Jurkat, Clone E6-1 (cell line): ENCODE measurements at places on chromosomes 12 and 14.

DNA sequence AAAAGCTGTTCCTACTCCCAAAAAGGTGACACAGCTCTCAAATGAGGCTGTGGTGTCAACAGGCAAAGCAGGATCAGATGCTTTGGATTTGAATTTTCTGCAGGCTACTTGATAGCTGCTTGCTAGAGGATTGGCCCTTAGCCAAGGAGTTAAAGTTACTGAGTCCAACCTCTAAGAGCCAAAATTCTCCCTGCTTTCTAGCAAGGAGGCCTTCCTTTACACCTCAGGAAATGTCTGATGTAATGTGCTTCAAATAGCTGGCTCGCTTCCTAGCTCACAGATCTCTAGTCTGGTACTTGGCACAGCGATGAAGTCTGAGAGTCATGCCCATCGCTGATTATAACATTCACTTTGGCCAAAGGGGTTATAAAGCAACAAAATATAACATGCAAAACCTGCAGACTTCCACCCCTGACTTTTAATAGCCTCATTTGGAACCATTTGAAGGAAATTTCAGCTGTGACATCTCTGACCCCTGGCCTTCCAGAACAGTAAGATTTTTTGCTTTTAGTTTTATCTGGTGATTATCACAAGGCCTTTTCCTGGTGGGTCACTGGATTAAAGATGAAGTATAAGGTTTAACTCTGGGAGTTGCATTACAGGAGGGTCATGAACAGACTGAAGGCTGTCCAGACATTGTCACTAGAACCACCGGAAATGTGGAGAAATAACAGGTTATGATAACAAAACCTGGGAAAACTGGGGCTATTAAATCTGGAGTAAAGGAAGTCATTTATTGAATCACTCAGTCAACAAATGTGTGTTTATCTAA is 189.7 kb downstream of the EPS8 start:
- no peak for DNase-seq

GRCh38 chr12:131281016-131281415 is 327.3 kb downstream of the ADGRD1 start:
- DNase-seq, result no peak

DNA sequence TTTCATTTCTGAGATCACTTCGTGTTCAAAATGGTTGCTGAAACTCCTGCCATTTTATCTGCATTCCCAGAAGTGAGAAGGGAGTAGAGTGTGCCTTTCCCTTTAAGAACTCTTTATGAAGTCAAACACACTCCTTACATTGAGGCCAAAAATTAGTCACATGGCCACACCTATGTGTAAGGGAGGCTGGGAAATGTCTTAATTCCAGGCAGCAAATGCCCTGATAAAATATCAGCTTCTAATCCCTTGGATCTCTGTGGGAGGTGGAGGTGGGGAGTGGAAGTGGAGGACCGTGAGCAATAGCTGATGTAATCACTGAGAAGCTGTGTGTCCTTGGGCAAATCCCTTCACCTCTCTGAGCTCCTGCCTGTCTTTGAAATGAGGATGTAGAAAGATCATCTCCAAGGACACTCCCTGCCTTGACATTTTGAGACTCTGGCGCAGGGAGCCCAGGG is 22.7 kb upstream of the ANKRD9 start:
- DNase-seq, result no peak

- no peak for DNase-seq
Measured at GRCh38 chr14:23284654-23285529, 1.0 kb downstream of the HOMEZ start.

GRCh38 chr14:78130356-78130755 is 39.8 kb upstream of the NRXN3 start:
- DNase-seq, result no peak

- DNase-seq, result no peak
Measured at GRCh38 chr12:93184672-93185368, 192.9 kb upstream of the NUDT4 start.

DNA sequence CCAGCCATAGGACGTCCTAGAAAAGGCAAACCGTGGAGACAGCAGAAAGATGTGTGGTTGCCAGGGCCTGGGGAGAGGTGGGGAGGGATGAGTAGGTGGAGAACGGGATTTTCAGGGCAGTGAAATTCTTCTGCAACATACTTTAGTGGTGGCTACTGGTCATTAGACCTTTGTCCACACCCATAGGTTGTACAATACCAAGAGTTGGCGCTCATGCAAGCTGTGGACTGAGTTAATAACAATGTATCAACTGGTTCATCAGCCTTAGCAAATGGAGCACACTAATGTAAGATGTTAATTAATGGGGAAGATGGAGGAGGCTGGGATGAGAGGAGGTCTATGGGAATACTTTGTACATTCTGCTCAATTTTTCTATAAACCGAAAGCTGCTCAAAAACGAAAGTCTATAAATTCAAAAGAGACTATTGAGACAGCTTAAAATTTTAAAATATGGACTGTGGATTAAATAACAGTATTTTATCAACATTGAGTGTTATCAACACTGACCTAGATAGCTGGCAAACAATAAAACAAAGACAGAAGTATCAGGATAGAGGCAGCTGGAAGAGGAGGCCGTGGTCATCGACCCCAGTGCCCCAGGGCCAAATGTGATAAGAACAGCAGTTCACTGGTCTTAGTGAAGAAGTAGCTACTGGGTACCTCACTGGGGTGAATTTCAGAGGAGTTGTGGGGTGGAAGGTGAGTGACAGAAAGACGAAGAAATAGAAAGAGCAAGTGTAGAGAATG is 90.9 kb downstream of the SYNE3 start:
- DNase-seq, result no peak

- DNase-seq, result no peak
Measured at GRCh38 chr14:62710811-62711210, 334.4 kb downstream of the KCNH5 start.

GRCh38 chr12:79537675-79538074 is 153.1 kb downstream of the PAWR start:
- DNase-seq, result no peak

- no peak for DNase-seq
Measured at GRCh38 chr12:132547205-132547740, 57.3 kb downstream of the FBRSL1 start.

DNA sequence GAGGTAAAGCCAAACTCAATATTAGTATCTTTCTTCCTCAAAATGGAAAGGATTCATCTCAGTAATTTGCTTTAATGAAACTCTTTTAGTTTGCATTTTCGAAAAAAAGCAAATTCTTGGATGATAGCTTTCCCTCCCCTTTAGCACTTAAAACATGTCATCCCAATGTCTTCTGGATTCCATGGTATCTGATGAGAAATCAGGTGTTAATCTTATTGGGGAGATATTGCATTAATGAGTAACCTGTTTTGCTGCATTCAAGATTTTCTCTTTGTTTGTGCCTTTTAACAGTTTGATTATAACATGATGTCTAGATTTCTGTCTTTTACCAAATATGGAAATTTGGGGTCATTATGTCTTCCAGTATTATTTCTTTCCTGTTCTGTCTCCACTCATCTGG is 405.1 kb upstream of the FOXG1 start:
- DNase-seq, result no peak

DNA sequence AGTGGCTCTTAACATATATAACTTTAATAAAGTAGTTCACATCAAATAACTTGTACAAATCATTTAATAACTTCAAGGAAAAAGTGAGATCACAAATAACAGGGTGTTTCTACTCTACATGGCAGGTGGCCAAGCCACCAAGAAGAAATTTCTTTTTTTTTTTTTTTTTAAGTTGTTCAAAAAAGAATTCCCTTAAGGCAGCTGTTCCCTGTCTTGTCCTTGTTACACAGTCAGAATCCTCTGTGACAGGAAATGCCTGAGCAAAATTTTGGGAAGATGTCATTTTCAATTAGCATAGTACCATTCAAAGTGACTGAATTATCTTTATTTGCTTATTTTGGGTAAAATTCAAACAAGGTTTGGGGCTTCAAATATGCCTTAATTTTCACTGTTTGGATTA is 79.4 kb downstream of the LIN7A start:
- DNase-seq, result no peak

GRCh38 chr12:101740566-101740965 is 1.3 kb upstream of the SYCP3 start:
- DNase-seq, result no peak

GRCh38 chr14:105430042-105430441 is 10.4 kb downstream of the MTA1 start:
- no peak for DNase-seq

GRCh38 chr12:112855375-112855774 is 51.4 kb upstream of the OAS1 start:
- no peak for DNase-seq

DNA sequence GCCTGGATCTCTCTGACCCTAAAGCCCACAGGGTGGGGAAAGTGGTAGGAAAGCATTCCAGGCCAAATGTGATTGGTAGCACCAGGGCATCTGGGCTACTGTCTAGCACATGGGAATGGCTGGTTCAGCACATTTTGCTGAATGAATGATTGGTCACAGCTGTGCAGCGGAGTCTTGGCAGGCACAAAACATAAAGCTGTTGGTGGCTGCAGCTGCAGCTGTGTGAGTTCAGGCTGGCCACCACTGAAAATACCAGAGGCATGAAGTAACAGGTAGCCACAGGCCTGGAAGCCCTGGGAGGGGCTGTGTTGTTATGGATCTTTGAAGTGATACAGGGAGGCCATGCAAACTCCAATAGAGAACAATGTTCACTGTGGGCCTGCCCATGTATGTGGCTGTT is 72.7 kb downstream of the MYRFL start:
- no peak for DNase-seq

DNA sequence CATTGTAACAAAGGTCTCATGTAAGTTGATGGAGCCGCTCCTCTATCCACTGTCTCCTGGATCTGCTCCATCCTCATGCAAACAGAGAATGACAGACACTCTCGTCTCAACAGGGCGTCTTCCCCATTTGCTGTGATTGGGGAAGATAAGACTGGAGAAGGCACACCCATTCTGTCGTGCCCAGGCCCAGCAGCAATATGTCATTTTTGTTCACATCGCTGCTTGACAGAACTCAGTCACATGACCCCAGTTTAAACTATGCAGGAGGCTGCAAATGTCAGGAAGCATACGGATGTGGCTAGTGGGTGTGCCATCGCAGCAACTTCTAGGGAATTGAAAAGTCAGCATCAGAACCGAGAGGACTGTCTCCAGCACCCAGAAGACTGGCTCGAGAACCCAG is 290.5 kb downstream of the TMEM132D start:
- no peak for DNase-seq

DNA sequence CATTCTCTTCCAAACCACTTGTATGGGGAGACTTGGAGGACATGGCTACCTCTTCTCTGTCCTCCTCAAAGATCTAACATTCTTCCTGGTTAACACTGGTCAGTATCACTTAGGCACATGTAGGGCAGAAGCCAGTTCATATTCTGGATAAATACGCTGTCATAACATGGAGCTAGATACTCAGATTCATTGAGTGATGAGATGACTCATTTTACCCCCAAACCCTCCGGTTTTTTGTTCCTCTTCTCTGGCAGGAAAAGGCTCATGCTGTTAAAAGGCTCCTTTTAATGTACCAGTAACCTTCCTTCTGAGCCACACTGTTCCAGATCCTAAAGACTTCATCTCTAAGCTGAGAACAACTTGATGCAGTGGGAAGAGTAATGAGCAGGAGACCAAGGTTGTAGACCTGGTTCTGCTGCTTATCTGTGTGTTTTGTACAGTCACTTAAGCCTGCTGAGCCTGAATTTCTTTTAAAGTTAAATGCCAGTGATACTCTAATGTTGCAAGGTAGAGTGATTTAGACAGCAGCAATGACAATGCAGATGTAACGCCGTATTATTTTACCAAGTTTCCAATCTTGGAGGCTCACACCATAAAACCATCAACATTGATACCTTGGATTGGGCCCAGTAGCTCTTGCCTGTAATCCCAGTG is 57.3 kb upstream of the ELK3 start:
- no peak for DNase-seq

GRCh38 chr14:103762036-103762435 is 46.4 kb downstream of the ZFYVE21 start:
- DNase-seq, result no peak

DNA sequence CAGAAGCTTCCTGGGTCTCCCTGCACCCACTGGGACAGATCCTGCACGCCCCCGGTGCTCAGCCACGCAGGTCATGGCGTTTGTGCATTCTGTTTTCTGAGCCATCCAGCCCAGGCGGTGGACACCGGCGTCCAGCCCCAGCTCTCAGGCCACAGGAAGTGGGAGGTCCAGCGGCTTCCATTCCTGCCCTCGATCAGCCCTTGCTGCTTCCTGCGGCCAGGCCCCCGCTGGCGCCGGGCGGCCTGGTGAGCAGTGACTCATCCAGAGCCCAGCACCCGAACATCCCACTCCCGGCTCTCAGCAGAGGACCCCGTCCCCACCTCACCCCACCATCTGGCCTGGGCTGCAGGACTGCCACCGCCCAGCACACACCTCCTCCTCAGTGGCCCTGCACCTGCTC is 18.0 kb upstream of the NUDT14 start:
- no peak for DNase-seq

- no peak for DNase-seq
Measured at GRCh38 chr12:63821781-63822251, 22.7 kb upstream of the SRGAP1 start.

- no peak for DNase-seq
Measured at GRCh38 chr12:98736352-98737321, 91.5 kb downstream of the APAF1 start.

DNA sequence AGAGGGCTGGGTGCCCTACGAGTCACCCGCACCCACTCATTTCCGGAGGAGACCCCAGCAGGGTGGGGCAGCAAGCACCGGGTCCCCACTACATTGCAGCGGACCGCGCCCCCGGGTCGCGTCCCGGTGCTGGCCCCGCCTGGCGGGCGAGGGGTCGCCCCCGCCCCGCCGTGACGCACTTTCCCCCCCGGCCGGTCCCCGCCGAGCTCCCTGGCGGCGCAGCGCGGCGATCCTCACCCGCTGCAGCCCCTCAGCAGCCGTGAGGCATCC is 106.1 kb downstream of the PRICKLE1 start:
- DNase-seq, result no peak

- no peak for DNase-seq
Measured at GRCh38 chr12:117825827-117826226, 143.0 kb downstream of the KSR2 start.

DNA sequence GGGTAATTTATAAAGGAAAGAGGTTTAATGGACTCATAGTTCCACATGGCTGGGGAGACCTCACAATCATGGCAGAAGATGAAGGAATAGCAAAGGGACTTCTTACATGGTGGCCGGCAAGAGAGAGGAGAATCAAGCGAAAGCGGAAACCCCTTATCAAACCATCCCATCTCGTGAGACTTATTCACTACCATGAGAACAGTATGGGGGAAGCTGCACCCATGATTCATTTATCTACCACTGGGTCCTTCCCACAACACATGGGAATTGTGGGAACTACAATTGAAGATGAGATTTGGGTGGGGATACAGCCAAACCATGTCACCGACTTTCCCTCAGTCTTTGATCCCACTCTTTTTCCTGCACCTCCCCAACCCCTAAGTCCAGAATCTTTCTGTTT is 12.6 kb upstream of the CTDSP2 start:
- no peak for DNase-seq

- DNase-seq, result no peak
Measured at GRCh38 chr12:48037267-48037915, 33.1 kb upstream of the COL2A1 start.

GRCh38 chr14:24206260-24207103 is 986 bp downstream of the TSSK4 start:
- DNase-seq, result no peak

- DNase-seq, result no peak
Measured at GRCh38 chr12:46402451-46402850, 29.9 kb upstream of the SLC38A2 start.

GRCh38 chr12:46459861-46460545 is 87.4 kb upstream of the SLC38A2 start:
- DNase-seq, result peak; percentile 39

GRCh38 chr12:6459004-6459337 is 7.1 kb downstream of the TAPBPL start:
- no peak for DNase-seq
